ENCODE measurements at places on chromosomes 12 and 14.

DNA sequence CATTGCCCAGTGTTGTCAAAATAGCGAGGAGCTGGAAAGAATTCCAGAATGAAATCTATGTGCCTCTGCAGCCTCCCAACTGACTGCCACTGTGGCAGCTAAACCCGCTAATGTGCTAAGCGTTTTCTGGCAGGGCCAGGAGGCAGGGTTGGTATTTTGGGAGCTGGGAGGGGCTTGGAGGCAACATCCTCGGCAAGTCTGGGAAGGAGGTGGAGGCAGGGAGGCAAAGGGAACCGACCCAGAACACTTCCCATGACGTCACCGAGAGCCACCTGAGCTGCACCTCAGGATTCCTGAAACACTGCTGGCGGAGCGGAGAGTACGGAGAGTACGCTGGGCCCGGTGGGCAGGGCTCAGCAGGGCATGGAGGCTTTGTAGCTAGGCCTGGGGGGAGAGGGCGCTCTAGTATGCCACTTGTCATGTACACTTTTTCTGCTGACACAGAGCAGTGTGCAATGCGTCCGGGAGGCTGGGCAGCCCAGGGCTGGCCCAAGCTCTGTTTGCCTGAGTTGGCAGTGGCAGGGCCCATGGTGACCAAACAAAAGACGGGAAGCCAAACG is 81.5 kb downstream of the DPF3 start:
- DNase-seq, result no peak

DNA sequence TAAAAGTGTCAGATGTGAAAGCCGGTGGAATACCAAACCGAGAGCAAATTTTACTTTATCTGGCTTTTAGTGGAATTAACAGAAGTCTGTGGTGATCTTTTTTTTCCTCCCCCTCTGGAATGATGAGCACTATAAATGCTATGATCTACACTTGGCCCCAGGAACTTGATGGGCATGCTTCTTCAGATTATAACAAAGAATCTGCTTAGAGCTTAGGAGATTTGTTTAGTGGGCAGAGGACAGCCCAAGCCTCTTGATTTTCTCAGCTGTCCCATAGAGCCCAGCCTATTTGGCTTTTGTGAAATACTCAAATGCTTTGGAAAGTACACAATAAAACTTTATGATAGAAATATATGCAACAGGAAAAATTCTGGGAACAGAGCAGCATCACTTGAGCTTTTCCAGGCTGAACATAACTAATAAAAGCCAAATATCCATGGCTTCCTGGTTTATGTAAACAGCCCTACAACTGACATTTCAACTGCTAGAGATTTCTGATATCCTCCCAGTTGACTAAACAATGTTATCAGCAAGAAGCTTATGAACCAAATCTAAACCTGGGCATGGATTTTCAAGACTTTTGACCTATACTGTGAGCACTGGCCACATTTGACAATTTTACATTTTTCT is 149.6 kb downstream of the PLXNC1 start:
- DNase-seq, result no peak

DNA sequence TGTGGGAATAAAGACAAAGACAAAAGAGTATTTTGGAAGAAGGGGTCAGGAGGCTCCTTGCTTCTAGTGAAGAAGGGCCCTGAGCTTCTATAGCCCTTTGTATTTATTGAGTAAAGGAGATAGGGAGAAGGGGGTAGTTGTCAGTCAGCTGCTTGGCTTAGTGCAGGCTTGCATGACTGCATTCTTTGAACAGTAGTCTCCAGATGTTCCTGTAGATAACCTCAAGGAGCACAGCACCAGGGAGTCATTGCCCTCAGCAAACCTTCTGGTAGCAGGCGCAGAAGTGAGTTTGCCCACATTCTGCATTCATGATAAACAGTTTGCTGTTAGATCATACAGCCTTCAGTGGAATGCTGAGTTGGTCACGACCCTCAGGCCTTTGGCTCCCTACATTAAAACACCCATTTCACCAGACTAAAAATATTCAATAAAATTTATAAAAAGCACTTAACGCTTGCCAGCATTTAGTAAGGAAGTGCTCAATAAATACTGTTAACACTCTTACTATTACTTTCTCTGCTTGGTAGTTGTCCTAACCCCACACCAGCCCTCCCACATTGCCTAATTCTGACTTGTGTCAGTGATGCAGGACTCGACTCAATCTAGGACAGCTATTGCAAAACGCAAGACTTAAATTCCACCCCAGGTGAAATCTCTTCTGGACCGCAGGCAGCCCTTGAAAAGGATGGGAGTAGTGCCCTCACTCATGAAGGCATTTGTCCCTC is 3.0 kb upstream of the DHRS4 start:
- DNase-seq, result no peak

GRCh38 chr12:52151837-52152783 is 39.7 kb downstream of the KRT80 start:
- DNase-seq, result peak; percentile 56

GRCh38 chr12:14279845-14280244 is 85.6 kb upstream of the ATF7IP start:
- DNase-seq, result no peak

DNA sequence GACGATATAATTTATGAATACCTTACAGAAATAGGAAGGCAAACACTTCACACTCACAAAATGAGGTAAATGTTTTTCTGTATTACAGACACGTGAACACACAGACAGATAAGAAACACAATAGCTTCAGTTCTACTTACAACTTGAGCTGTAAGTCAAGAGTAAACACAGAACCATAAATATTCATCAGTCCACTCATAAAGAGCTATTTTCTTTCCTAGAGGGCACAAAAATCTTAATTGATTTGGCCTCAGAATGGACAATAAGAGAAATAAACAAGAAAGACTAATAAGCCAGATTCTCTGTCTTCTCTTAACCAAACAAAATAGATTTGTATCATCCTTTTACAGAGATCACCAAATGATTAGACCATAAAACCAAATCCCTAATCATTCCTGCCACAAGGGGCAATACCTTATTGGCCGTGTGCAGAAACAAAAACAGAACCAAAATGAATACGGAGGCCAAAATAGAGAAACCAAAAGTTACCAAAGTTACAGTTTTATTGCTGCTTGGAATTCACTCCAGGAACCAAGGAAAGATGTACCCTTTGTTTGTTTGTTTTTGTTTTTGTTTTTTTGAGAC is 38.1 kb upstream of the GARIN2 start:
- DNase-seq, result peak; percentile 4

GRCh38 chr12:131872154-131873051 is 22.0 kb upstream of the ULK1 start:
- DNase-seq, result peak; percentile 96

DNA sequence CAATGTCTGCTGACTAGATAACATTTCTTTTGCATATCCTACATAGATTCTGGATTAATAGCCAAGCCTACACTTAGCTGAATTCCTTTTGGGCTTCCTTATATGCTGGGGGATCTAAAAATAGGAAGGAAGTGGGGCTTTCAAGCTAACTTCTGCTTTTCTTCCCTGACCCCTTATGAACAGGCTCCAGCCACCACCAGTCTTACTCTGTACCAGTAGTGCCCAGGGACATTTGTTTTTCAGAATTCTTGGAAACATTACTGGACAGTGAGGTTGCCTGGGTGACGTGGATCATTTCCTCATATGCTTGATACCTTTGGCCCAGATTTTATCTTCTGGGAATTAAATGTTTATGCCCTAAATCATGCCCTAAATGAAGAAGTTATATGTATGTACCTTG is 55.9 kb upstream of the SRRM4 start:
- no peak for DNase-seq

DNA sequence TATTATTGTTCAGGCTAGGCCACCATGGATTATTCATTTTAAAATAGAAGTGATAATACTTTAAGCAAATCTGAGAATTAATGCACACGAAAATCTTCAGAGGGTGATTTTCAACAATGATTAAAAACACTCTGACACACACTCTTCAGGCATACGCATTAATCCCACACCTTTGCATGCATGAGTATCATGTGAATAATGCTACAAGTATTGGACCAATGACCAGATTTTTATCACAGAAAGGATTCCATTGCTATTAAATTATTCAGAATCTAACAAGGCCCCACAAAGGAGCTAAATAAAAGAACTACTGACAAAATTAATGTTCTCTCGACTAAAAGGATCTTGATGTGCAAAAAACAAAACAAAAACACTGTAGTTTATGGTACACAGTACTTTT is 11.1 kb downstream of the EPS8 start:
- DNase-seq, result no peak

DNA sequence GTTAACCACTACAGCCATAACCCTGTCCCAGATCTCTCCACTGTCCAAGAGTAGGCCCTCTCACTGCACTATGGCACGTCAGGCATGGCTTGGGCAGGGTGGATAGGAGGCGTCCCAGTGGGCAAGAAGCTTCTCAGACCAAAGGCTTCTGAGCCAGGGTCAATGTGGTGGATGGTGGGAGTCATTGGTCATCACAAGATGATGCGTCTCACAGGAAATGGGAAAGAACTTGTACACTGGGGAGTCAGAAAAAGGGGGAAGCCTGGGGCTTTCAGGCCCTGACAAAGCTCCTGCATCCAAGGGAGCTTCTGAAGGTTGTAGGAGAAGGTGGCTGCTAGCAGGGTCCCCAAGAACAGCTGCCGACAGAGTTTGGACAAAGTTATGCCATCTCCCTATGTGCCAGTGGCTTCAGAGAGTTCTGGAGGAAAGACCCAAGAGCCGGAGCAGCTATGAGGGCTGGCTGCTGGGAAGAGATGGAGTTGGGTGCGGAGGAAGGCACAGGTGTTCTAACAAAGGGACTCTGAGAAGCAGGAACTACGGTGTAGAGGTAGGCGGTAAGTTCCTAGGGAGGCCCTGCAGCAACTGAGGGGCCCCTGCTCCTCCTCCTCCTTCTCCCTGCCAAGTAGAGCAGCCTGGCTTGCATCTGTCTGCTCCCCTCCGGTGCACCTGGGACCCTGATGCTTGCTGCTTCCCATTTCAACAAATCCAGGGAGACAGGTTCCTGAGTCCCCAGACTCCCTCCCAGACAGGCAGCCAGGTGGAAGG is 81.1 kb downstream of the ARL6IP4 start:
- DNase-seq, result no peak

- no peak for DNase-seq
These were observed 115.9 kb downstream of the UNC79 start for GRCh38 chr14:93546642-93547041.

DNA sequence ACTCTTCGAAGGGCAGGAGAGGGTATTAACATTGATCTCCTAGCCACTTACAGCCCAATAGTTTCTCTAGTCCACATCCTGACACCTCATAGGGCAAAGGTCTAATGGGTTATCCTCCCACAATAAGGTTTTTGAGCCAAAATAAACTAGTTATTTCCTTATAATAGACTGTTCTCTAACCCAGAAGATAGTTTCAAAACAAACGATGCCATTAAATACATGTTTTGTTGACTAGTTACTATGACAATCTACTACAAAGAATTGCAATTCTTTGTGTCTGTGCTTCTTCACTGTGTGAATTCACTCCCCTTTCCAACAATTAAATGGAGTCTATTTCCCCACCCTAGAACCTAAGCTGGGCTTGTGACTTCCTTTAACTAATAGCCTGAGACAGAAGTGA is 6.4 kb upstream of the ACTR10 start:
- no peak for DNase-seq

GRCh38 chr12:98154850-98155249 is 360.5 kb upstream of the TMPO start:
- no peak for DNase-seq

- DNase-seq, result no peak
These were observed 8.4 kb upstream of the SFSWAP start for GRCh38 chr12:131702573-131702877.

- DNase-seq, result no peak
These were observed 190.6 kb downstream of the TMX1 start for GRCh38 chr14:51430633-51431032.

All from foreskin fibroblast (primary cell).